ENCODE measurements at places on chromosomes 6 and 20. TPM values are rescaled to one million over a fixed set of nuclear protein-coding genes. Genes with fewer than 3 reads are reported as not detected.

DNA sequence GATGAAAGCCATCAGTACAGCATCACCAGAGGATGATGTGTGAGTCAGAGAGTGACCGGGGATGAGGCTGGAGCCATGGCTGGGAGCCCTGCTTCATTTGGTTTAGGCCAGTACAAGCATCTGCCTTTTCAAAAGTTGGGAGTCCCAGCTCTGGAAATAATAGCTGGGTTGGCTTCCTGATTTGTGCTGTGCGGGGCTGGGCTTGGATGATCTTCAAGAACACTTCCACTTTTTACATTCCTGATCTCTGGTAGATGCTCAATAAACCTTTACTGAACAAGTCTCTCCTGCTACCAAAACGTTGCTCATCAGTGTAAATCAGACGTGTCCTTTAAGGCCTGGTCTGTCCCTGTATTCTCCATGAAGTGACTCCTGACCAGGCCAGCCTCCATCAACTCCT is 44.1 kb upstream of the ADGRF4 start:
- no peak for DNase-seq

GRCh38 chr20:53643031-53643832 is 49.6 kb upstream of the ZNF217 start:
- DNase-seq: no peak

DNA sequence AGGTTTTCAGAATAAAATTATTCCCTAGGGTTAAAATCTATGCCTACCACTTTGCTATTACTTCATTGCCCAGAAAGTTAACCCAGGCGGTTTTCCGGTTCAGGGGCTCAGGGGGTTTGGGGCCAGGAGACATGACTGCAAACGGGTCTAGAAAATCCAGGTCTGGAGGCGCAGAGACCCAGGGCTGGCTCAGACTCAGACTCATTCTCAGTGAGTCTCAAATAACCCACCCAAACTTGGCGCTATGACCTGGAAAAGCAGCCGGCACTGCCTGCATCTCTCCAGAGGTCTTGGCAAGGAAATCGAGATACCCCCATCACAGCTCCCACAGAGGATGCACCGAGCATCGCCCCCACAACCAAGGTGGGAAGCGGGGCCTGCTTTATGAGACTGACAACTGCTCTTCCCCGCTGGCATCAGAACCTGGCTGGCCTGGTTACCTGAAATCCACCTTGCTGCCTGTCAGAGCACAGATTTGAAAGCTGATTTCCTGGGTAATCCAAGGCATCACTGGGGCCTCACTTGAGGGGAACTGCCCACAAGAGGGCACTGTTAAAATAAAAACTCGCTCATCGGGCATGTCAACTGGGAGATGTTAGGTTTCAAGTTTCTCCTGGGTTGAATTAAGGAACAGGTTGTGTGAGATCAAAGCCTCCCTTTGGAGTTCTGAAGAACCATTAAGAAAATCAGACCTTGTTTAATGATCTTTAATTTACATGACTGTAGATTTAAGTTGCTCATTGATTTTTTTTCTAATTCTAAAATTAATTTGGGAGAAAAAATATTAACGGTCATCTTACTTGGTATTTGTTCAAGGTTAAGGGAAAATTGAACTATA is 55.1 kb downstream of the KIF16B start:
- DNase-seq: peak; percentile 28

DNA sequence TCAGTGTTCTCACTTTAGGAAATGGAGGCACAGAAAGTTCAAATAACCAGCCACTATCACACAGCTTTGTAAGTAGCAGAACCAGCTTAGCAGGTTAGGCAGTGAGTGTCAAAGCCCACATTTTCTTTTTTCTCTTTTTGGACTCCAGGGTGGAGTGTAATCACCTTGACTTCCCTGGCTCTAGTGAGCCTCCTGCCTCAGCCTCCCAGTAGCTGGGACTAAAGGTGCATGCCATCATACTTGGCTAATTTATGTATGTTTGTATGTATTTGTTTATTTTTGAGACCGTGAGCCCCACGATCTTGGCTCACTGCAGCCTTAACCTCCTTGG is 7.8 kb upstream of the NCOA3 start:
- no peak for DNase-seq

FAM217A gene
- 4.0 TPM for polyA plus RNA-seq

ISM1 gene
- polyA plus RNA-seq: 3.0 TPM

PTGIS gene
- polyA plus RNA-seq: 32.1 TPM

ZSCAN26 gene
- 34.7 TPM for polyA plus RNA-seq

All from left renal cortex interstitium (tissue), 4 donors.